Activated T-cell treated with anti-CD3 and anti-CD28 coated beads for 1 hour (primary cell): ENCODE measurements at places on chromosomes 7 and 10.

GRCh38 chr7:88391247-88391646, 84.6 kb upstream of the STEAP4 start:
- DNase-seq: no peak

DNA sequence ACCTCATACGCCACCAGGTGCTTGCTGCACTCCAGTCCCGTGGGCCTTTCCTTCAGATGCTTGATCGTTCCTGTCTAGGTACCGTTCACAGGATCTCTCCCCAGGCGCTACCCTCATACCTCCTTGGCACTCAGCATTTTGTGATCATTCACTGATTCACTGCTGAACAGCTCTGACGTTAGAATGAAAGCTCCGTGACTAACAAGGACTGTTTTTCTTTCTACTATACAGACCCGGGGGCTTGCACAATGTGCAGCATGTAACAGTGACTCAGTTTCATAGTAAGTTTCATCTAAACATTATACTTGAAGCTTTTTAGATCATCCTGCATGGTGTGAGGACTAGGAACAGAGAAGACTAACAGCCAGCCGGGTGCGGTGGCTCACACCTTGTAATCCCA, 20.6 kb downstream of the KIN start:
- DNase-seq: no peak

DNA sequence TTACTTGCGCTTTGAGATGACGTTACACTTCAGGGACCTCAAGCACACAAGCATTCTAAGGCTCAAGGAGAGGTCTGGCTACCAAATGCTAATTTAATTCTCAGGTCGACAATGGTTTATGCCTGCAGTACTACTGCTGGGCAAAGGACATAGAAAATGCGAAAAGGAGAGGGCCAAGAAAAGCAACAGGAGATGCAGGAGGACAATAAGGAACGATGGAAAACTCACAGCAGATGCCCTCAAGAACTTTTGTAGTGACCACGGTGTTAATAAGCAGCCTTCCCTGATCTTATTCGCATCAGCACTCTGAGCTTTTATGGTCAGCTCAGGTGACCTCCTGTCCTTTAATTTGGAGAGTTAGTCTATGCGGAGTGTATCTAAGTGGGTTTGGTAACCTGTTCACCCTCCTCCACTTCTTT, 146.3 kb downstream of the GPR85 start:
- no peak for DNase-seq

GRCh38 chr7:85023066-85023712, 163.7 kb downstream of the SEMA3D start:
- DNase-seq: no peak

DNA sequence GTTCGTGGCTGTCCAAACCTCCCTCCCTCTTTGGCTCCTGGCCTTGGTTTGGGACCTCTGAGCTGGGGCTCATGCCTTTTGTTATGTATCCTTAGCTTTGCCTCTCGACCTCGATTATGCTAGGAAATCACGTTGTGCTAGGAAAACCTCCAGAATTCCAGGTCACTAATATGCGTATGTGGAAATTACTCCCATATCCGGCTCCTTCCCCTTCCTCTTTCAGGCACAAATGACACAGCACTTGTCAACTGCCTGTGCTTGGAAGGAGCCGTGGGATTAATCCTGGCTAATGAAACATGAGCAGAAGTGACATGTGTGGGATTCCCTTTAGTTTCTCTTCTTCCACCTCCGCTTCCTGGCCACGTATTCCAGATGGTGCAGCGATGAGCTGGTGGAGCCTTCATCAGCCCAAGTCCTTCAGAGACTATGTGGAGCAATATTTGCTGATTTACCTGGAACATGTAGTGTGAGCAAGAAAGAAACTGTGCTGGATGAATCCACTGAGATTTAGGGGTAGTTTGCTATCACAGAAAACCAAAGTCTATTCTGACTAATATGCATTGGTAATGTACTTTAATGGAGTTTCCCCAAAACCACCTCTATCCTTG, 149.2 kb downstream of the REEP3 start:
- no peak for DNase-seq

- no peak for DNase-seq
These were observed 1.9 kb upstream of the CPED1 start for GRCh38 chr7:120986650-120987049.

- DNase-seq: no peak
These were observed 40.3 kb upstream of the ARID5B start for GRCh38 chr10:61860964-61861758.

GRCh38 chr7:92849322-92849721, 12.9 kb upstream of the CDK6 start:
- no peak for DNase-seq

DNA sequence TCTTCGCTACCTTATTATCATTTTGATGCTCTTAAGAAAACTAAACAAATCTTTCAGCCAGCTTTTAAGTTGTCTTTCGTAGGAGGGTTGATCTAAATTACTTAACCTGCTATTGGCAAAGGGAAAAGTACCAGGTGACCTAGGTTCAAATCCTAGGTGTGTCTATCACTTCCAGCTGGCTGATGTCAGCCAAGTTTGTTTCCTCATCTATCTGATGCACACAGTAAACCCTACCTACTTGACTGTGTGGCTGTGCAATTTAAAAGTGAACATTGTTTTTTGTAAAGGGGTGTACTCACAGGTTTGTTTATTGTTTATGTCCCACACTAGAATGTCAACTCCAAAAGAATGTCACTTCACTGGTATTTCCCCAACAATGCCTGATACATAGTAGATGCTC, 21.9 kb upstream of the CAMK1D start:
- no peak for DNase-seq

DNA sequence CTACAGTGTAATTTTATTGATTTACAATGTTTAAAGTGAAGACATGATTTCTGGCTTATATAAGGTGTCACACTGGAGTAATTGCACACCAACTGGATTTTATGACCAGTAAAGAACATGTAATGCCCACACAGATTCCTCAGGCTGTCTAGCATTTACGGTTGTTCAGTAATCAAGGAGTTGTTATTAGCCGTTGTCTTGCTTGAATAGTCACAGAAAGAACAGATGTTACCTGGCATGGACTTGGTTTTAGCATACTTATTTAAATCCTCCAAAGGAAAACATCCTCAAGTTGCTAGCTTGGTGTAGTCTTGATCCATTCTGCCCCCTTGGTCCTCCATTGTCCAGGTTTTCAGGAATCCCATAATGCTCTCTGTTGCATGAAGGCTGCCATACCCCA, 65.8 kb downstream of the POU6F2 start:
- no peak for DNase-seq

DNA sequence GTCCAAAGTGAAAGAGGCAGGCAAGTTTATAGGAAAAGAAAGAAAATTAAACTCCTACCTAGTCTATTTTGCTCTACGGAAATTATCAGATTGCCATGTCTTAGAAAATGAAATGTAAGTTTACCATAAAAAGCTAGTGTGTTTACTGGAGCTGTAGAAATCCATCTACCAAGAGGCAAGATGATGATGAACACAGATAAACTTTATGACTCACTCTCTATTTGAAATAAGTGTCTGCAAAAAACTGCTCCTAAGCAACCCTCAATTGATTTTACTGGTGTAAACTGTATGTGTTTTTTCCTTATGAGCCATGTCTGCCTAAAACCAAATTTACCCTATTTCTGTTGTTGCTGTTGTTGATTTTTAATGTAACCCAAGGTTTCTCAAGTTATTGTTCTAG, 73.8 kb upstream of the TMEM106B start:
- DNase-seq: no peak

- no peak for DNase-seq
These were observed 998.7 kb downstream of the LRMDA start for GRCh38 chr10:76430061-76430645.

DNA sequence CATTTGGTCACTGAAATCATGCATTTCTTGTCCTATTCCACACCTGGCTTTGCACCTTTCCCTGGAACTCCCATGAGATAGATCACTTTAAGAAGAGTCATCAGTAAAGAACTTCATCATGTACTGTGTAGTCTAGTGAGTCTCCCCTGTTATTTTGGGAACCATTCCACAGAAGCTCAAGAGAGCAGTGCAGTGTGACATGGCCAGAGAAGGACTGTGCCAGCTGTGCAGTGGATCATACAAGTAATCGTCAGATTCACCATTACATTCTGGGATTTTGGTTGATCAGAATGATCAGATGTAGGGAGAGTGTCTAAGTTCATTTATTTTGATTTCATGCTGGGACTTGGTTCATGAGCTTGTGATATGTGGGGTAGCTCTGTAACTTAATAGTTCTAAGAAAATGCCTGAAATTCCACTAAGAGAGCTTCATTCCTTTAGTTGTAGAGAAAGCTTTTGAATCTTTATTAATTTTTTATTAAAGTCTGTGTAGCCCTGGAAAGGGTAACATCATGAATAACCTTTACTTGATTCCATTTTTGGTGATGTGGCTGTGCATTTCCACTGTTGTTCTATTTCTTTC, 166.8 kb downstream of the SUGCT start:
- DNase-seq: no peak

DNA sequence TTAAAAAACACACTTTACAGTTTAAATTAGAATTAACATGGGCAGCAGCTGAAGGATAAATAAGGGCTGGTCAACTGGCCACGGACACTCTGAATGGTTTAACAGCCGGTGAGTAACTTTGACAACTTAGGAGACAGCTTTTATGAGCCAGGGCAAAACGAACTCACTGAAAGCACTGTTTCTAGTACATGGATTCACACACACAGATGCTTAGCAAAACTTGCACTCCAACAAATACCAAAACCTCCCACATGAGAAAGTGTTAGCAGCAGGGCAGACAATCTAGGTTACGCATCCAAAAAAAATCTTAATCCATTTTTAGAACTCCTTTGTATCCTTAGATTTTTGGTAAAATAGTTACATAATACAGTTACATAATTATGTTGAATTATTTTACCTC, 486.4 kb downstream of the PHTF2 start:
- DNase-seq: no peak

DNA sequence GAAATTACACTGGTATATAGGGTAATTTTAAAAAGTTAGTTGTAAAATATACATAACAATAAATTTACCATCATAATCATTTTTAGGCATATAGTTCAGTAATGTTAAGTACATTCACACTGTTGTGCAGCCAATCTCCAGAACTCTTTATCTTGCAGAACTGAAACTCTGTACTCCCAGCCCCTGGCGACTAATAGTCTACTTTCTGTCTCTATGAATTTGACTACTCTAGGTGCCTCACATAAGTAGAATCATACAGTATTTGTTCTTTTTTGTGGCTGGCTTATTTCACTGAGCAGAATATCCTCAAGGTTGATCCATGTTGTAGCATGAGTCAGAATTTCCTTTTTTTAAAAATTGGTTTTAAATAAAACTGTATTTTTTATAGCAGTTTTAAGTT, 41.4 kb downstream of the NRF1 start:
- no peak for DNase-seq

DNA sequence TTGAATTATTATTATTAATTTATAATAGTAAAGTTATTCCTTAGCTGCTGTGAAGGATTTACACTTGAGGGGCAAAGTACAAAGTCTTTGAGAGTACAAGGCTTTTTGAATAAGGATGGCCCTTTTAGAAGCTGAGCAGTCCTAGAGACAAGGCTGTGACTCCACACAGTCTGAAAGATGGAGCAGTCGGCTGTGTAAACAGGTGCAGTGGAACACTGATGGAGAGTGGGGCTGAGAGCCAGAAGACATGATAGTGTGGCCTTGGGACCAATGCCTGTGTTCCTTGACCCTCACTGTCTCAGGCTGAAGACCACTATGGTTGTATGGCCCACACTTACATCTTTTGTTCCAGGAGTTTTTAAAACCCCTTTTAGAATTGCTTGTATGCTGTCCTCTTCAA, 311.2 kb upstream of the PHF14 start:
- no peak for DNase-seq
